ENCODE measurements at places on chromosomes 2 and 18.

- DNase-seq: no peak
Observed at GRCh38 chr18:49441338-49441938, 19.0 kb downstream of the DYM start.

GRCh38 chr2:139353874-139354273, 573.7 kb upstream of the NXPH2 start:
- DNase-seq: no peak

DNA sequence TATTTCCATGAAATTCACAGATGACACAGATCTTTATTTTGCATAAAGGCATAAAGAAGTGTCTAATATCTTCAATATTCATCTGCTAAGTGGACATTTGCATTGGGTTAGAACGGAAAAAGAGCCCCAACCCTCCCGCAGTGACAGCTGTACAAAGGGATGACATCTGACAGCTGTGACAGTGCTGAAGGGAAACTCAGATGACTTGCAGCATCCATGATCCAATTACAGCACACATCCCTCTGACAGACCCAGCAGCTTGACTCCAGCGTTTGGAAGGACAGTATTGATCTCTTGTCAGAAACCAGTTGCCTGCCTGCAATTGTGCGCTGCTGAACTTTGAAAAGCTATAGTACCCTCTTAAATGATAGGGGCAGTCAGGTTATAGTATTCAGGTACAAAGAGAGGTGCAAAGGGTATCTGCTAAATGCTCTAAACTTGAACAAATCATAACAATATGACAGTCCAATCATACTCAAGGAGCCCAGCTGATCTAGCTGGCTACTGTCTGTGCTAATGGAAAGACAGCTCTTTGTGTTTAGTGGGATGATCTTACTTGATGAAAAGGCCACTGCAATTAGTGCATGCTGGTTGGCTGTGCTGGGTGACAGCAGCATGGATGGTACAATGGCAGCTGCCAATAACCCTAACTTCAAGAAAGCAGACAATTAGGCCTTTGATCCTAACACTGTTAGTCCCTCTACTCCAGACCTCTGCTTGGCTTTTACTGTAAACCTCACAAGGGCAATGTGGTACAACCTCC, 599.2 kb downstream of the NR4A2 start:
- no peak for DNase-seq

- DNase-seq: no peak
Observed at GRCh38 chr2:31199206-31199605, 18.1 kb downstream of the CAPN14 start.

- DNase-seq: no peak
Observed at GRCh38 chr2:145029873-145030272, 510.0 kb upstream of the ZEB2 start.

DNA sequence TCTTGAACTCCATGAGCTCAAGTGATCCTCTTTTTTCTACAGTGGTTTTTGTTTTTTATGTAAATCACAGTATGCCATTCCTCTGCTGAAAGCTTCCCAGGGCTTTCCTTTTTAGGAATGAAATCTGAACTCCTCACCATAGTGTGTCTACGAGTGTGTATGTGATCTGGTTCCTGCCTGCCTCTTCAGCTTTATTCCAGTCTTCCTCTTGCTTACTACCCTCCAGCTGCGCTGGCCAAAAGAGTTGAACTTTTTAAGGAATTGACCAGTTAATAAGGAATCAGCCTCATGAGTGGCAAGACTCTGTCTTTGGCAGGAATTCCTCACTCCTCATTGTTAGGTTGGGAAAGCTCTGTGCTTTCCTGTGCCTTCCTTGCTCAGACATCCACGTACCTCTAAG, 4.0 kb downstream of the CCT7 start:
- no peak for DNase-seq

- no peak for DNase-seq
Observed at GRCh38 chr2:23423062-23423872, 38.3 kb downstream of the KLHL29 start.
